Myocyte (in vitro differentiated cells): ENCODE measurements at places on chromosomes 2 and 18. TPM values are rescaled to one million over a fixed set of nuclear protein-coding genes. Genes with fewer than 3 reads are reported as not detected.

Gene IL1RL1
- total RNA-seq, result not detected in 2 replicates

Gene IL1F10
- total RNA-seq, result not detected in 2 replicates

Gene HJURP
- 0.62 and 1.4 TPM in 2 replicates for total RNA-seq

Gene IL36RN
- total RNA-seq, result not detected in 2 replicates

Gene RIT2
- not detected in 2 replicates for total RNA-seq

Gene CCDC141
- total RNA-seq, result 32.4 and 61.8 TPM in 2 replicates

Gene ASPRV1
- total RNA-seq, result 0.80 and 0.99 TPM in 2 replicates

Gene TCF7L1
- 0.53 and 0.78 TPM in 2 replicates for total RNA-seq

Gene SERPINB12
- total RNA-seq, result 0.68 and 1.9 TPM in 2 replicates

Gene MEMO1
- 50.0 and 58.9 TPM in 2 replicates for total RNA-seq

Gene CD8A
- not detected in 2 replicates for total RNA-seq

Gene VWA3B
- total RNA-seq, result not detected in 2 replicates

Gene DYNAP
- total RNA-seq, result not detected in 2 replicates

Gene RAMP1
- total RNA-seq, result 19.5 and 20.9 TPM in 2 replicates

Gene CLIP4
- total RNA-seq, result 126 and 129 TPM in 2 replicates

Gene SALL3
- not detected in 2 replicates for total RNA-seq

Gene CTLA4
- total RNA-seq, result not detected in 2 replicates

Gene CCDC148
- total RNA-seq, result 0.26 and 0.29 TPM in 2 replicates

Gene PIGN
- 26.3 and 29.3 TPM in 2 replicates for total RNA-seq

Gene CDH20
- total RNA-seq, result not detected in 2 replicates

Gene NR4A2
- total RNA-seq, result 0.08 TPM in 1 of 2 replicates, not detected in the other

Gene KIF1A
- total RNA-seq, result 0.05 and 0.16 TPM in 2 replicates

Gene CRYGD
- total RNA-seq, result not detected in 2 replicates

Gene IL1R1
- total RNA-seq, result 12.9 and 13.9 TPM in 2 replicates

Gene IL36G
- not detected in 2 replicates for total RNA-seq

Gene TRABD2A
- 0.73 and 1.4 TPM in 2 replicates for total RNA-seq

Gene RAD51AP2
- 0.37 TPM in 1 of 2 replicates, not detected in the other for total RNA-seq

Gene RPIA
- total RNA-seq, result 5.2 and 5.8 TPM in 2 replicates

Gene ABCG8
- total RNA-seq, result not detected in 2 replicates

Gene LYG1
- 1.3 TPM in 1 of 2 replicates, not detected in the other for total RNA-seq

Gene ASNSD1
- total RNA-seq, result 71.9 and 74.0 TPM in 2 replicates

Gene APCDD1
- 0.91 and 2.5 TPM in 2 replicates for total RNA-seq

Gene IL1A
- total RNA-seq, result not detected in 2 replicates

Gene MARCHF4
- total RNA-seq, result 0.19 and 0.21 TPM in 2 replicates

Gene TUBA4B
- 0.11 TPM in 1 of 2 replicates, not detected in the other for total RNA-seq

Gene IL36A
- total RNA-seq, result not detected in 2 replicates

Gene TNFAIP6
- total RNA-seq, result 8.8 and 10.6 TPM in 2 replicates

Gene CABYR
- total RNA-seq, result 1.4 TPM in 2 replicates

Gene CIDEA
- not detected in 2 replicates for total RNA-seq

Gene EVX2
- total RNA-seq, result not detected in 2 replicates

Gene GCC2
- 17.9 and 21.9 TPM in 2 replicates for total RNA-seq

Gene KANSL3
- total RNA-seq, result 32.8 and 38.6 TPM in 2 replicates

Gene SOS1
- total RNA-seq, result 22.4 and 23.7 TPM in 2 replicates

Gene ATP6V1B1
- total RNA-seq, result 1.7 and 3.8 TPM in 2 replicates
